Stimulated activated CD4-positive, alpha-beta T cell treated with anti-CD3 and anti-CD28 coated beads, Interleukin-1b, Interleukin-23, amount 100 ng/mL, for 4 hours (primary cell): ENCODE measurements at places on chromosomes 5 and 9.

DNA sequence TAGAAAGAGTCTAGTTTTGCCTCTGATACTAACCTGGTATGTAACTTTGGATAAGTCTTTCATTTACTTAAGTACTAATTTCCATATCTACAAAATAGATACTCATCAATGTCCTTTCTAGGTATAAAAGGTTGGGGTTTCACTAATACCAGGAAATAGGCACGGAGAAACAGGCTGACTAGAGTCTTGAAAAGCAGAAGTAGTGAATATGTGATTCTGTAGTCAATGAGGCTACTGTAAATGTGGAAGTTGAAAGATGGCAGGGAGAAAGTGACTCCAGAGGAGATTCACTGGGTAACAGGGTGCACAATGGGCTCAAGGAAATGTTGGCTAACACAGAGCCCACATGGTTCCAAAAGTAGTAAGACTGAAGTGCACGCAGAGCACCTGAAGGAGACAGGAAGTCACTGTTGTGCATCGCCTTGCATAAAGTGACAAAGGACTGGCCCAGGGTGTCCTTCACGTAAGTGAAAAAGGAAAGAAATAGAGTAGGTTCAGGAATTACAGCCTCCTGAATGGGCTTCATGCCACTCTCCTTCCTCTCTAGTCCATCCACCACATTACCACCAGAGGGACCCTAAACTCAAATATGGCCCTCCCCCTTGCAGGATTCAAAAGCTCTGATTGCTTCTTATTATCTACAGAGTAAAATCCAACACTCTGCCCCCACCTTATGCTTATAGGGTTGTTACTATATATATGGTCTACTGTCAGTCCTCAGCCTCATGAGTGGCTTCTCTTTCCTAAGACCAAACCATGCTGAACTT, 288.0 kb upstream of the SMARCA2 start:
- DNase-seq: no peak

DNA sequence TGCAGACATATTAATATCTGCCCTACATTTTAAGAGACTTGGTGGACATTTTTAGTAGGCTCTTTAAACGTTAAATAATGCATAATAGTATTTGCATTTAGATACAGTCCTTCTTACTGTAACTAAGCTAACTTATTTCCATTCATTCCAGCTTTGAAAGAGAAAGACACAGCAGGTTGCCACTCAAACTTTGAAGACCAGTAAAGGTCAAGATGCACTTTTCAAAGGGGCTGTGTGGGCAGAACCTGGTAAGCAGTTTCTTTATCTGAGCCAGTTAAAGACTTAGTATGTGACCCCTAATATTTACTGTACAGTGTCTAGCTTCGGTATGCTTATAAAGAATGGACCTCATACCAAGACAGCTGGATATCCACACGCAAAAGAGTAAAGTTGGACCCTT, 20.8 kb downstream of the PLGRKT start:
- no peak for DNase-seq

DNA sequence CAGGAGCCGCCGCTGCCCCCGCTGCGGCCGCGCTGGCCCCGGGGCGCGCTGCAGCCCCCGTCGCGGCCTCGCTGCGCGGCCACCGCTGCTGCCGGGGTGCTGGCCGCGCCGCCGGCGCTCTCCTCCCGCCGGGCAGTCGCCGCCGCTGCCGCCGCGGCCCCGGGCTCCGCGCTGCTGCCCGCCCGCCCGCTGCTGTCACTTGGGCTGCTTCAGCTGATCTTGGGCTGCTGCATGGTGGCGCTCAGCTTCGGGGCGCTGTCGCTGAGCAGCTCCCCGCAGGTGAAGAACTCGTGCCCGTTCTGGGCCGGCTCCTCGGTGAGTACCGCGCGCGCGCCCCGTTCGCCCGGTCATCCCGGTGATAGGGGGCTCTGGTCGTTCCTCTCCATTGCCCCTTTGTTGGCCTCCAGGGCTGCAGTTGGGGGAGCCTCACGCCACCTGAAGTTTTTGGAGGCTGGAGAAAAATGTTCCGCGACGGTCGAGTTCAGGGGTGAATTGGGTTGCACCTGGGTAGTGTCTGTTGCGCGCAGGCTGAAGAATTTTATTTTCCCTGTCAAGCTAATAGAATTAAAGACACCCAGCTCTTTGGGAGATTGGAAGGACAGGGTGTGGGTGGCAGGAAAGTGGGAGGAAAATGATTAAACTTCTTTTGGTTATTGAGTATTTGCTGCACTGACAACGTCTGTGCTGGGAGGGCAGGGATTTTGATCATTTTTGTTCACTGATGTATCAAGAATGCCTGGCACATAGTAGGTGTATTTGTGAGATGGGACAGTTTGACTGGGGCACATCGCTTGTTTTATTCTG, 596 bp downstream of the ENTREP1 start:
- DNase-seq: no peak

DNA sequence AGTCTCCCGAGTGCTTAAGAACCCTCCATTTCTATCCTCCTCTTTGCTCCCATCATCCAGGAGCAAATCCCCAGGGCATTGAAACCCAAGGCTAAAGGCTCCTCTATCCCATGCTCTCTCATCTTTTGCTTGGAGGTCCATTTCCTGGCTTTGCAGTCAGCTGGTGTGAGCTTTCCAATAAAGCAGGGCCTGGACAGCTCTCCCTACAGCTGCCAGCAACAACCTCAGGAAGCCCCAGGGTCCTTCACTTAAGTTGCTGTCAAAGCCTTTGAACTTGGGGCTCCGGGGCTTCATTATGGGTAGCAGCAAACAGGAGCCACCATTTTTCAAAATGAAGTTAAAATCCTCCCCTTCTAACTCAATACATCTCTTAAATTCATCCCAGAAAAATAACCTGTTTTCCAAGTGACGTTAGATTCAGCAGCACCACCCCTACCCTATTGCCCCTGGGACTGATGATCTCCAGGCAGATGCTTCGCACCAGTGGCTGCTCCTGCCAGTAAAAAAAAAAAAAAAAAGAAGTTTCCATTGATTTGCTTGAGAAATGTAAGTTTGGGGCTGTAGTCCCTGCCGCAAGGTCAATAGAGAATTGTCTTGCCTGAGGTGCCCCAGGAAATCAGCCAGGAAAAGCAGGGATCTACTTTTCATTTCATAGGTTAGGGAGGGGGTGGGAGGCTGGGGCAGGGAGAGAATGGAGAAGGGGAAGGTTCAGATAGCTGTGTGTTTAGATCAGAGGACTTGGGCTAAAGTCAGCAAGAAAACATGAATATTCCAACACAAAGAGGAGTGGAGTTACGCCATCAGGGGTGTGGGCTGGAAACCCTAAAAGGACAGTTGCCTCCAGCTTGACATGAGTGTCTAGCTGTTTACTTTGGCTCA, 83.8 kb upstream of the IL6ST start:
- no peak for DNase-seq

DNA sequence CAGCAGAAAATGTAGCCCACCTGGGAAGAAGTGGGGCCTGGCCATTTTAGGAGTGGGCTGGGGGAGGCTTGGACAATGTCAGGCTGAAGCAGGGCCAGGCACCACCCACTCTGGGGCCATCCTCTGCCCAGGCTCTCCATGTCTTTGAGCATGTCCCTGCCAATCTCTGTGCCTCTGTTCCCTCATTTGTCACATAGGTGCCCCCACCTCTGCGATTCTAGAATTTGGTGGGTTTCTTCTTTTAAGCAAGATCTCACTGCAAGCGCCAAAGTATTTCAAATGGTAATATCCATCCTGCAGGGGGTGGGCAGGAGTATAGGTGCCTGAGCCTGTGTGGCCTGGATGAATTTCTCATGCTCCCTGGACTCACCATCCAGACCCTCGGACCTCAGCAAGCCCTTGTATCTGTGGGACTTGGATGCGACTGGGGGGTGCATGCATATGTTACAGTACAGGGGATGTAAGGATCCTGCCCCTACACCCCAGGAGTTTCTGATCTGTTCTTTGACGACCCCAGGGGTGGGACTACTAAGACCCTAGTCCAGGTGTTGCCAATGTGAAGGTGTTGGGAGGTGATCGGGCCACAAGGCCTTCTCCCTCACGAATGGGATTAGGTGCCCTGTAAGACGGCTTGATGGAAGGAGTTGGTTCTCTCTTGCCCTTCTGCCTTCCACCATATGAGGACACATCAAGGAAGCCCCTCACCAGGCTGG, 4.3 kb downstream of the CD74 start:
- DNase-seq: no peak

- no peak for DNase-seq
Observed at GRCh38 chr5:83877911-83878706, 157.5 kb upstream of the HAPLN1 start.

GRCh38 chr9:105290418-105290817, 46.0 kb downstream of the SLC44A1 start:
- no peak for DNase-seq

GRCh38 chr9:91953718-91954117, 3.7 kb upstream of the ROR2 start:
- DNase-seq: no peak
